CD4-positive, CD25-positive, alpha-beta regulatory T cell (primary cell): ENCODE measurements at places on chromosomes 7 and 10. TPM values are rescaled to one million over a fixed set of nuclear protein-coding genes. Genes with fewer than 3 reads are reported as not detected.

The BHLHA15 gene
- total RNA-seq = not detected

The RAB11FIP2 gene
- 35.2 TPM for total RNA-seq

The CPA2 gene
- not detected for total RNA-seq

The RBP3 gene
- total RNA-seq = not detected

The MDFIC gene
- total RNA-seq = 65.1 TPM

The MXI1 gene
- 48.1 TPM for total RNA-seq

The SLC26A5 gene
- total RNA-seq = not detected

The FGL2 gene
- total RNA-seq = 8.1 TPM

The PCDH15 gene
- total RNA-seq = not detected

The OR13A1 gene
- total RNA-seq = not detected

The ZNF37A gene
- 18.8 TPM for total RNA-seq

The ABCF2 gene
- total RNA-seq = 16.3 TPM

The LRRC4 gene
- not detected for total RNA-seq
